ENCODE measurements at places on chromosomes 1 and 21. TPM values are rescaled to one million over a fixed set of nuclear protein-coding genes. Genes with fewer than 3 reads are reported as not detected.

COL8A2 gene
- total RNA-seq = 0.08 TPM

SLX9 gene
- total RNA-seq = 59.5 TPM

LMX1A gene
- not detected for total RNA-seq

FABP3 gene
- total RNA-seq = not detected

PLA2G2C gene
- total RNA-seq = not detected

FCER1A gene
- not detected for total RNA-seq

ZBTB8B gene
- total RNA-seq = not detected

HJV gene
- total RNA-seq = not detected

AADACL4 gene
- not detected for total RNA-seq

KCNE1 gene
- not detected for total RNA-seq

BMP8B gene
- 5.4 TPM for total RNA-seq

ZYG11A gene
- 2.7 TPM for total RNA-seq

CLIC6 gene
- 0.06 TPM for total RNA-seq

KIAA1614 gene
- total RNA-seq = 0.74 TPM

SFPQ gene
- total RNA-seq = 183 TPM

LCE2C gene
- not detected for total RNA-seq

DENND2C gene
- total RNA-seq = 0.50 TPM

TEX38 gene
- not detected for total RNA-seq

SDE2 gene
- 8.7 TPM for total RNA-seq

FMN2 gene
- total RNA-seq = 4.2 TPM

TPTE gene
- not detected for total RNA-seq

SELL gene
- 0.24 TPM for total RNA-seq

HPDL gene
- 3.6 TPM for total RNA-seq

DNAH14 gene
- total RNA-seq = 13.3 TPM

CD48 gene
- total RNA-seq = not detected

HTR6 gene
- total RNA-seq = 0.15 TPM

FAM151A gene
- total RNA-seq = 0.32 TPM

AGPAT3 gene
- 26.5 TPM for total RNA-seq

LCE1E gene
- total RNA-seq = not detected

OR2L2 gene
- total RNA-seq = not detected

RNPEP gene
- 87.8 TPM for total RNA-seq

JAM2 gene
- not detected for total RNA-seq

OPRD1 gene
- 0.01 TPM for total RNA-seq

DMBX1 gene
- total RNA-seq = 1.1 TPM

GRHL3 gene
- total RNA-seq = 0.77 TPM

RAB7B gene
- total RNA-seq = 1.7 TPM
